Hematopoietic multipotent progenitor cell treated with erythropoietin and hydrocortisone succinate and interleukin-3 and kit ligand, for 4 days (in vitro differentiated cells): ENCODE measurements at places on chromosomes 4 and X.
A peak's percentile ranks its signal among the peaks of the same experiment; 100 is the strongest.

- DNase-seq: no peak
Observed at GRCh38 chrX:70168238-70169188, 8.8 kb upstream of the DGAT2L6 start.

DNA sequence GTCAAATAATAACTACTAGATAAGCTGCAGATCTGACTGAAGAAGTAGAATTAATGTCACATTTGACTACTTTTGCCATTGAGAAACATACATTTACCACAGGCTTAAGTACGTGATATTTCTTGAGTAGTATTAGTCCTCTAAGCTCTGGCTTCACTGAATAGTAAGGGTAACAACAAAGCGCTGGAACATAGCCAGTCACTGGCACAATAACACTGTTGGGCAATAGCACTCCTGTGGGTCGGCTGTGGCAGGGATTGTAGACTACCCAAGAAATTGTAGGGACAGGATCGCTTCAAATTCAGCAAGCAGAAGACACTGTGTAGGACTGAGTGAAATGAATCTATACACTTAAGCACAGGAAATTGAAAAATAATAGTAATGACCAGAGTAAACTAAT is 27.1 kb upstream of the IL15 start:
- peak; percentile 11 for DNase-seq

DNA sequence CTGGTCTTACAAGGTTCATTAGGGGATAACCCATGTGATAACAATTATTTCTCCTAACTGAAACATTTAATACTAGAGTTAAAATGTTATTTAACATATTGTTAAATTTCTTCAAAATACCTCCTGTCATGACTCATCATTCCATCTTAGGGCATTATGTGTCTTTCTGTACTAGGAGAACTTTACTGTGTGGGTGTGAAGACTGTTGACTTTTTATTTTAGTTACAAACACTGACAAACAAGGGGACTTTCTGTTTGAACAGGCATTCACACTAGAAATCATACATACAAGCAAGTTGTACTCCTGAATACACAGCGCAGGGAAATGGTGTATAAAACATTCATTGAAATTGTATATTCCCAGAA is 175.9 kb downstream of the FBXW7 start:
- DNase-seq: no peak

DNA sequence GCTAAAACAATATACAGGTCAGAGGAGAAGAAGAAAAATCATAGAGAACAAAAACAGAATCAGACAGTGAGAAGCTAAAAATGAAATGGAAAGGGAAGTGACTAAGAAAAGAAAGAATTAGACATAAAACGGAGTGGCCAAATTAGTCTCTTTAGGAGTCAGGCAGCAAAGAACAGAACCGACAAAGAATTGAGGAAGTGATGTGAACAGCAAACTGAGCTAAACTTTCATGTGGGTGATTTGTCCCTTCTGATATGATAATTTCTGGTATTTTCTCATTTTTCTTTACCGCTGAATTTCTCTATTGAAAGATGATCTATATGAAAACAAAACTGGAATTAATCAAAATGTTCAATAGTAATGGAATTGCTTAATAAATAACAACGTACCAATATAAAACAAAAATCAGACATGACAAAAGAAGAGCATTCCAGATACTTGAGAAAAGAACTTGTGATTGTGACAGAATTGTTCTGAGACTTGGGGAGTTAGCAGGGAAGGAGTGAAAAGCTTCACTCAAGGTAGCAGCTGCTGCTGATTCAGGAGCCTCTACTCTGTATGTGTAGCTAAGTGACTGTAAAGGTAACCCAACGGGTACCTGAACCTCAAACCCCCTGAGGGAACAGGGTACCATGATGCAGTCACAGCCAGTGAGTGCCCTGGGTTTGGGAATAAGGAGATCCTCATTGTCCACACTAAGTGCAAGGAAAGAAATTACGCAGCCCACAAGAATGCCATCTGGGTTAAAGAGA is 8.8 kb downstream of the TAPT1 start:
- peak; percentile 53 for DNase-seq

- DNase-seq: no peak
Observed at GRCh38 chr4:78480286-78480685, 71.3 kb upstream of the ANXA3 start.

GRCh38 chr4:54082168-54082567 is 17.8 kb upstream of the CHIC2 start:
- no peak for DNase-seq

- no peak for DNase-seq
Observed at GRCh38 chr4:545612-546011, 30.5 kb downstream of the TMEM271 start.

DNA sequence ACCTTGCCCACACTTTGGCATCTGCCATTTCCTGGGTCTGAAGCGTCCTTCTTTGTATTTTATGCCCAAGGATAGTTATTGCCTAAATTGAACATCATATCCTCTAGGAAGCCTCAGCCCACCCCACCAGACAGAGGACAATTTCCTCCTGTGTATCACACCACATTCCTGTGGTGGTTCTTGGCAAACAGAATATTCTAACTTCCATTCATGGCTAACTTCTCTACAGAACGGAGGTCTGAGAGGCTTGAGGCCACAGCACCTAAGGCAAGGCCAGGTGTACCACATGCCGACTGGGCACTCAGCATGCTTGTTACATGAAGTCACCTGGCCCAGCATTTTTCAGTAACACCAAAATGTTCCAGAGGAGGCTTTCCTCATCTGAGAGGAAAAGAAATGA is 42.4 kb downstream of the CD99L2 start:
- no peak for DNase-seq

DNA sequence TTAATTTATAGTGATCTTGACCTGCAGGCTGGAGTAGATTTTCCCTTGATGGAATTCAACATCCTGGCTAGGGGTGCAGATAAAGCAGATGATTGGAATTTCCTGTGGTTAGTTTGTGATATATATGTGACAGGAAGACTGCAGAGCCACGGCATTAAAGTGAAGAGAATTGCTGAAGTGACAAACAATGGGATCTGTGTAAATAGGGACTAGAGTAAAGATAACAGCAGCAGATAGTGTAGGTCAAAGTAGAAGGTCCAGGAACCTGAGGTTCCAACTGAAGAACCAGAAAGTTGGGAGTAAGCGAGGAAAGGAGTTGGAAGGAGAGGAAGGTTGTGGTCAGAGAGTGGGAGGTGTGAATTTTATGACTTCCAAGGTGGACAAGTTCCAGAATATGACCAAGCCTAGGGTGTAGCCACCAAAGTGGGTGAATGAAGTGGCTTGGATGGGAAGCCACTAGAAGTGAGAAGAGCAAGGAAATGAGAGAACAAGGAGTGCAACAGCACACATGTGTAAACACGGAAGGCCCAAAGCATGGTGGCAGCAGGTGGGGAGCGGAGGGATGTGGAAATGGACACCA is 325.0 kb downstream of the RAB28 start:
- no peak for DNase-seq

DNA sequence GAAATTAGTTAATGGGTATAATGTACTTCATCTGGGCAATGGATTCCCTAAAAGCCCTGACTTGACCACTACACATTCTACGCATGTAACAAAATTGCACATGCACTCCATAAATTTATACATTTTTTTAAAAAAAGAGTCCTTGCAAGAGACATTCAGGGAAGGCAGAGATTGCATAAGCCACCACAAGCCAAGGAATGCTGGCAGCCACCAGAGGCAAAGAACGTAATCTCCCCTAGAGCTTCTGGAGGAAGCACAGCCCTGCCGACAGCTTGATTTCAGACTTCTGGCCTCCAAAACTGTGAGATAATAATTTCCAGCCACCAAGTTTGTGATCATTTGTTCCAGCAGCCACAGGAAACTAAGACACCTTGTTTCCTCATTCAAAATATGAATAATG is 185.6 kb upstream of the GALNT7 start:
- DNase-seq: no peak

DNA sequence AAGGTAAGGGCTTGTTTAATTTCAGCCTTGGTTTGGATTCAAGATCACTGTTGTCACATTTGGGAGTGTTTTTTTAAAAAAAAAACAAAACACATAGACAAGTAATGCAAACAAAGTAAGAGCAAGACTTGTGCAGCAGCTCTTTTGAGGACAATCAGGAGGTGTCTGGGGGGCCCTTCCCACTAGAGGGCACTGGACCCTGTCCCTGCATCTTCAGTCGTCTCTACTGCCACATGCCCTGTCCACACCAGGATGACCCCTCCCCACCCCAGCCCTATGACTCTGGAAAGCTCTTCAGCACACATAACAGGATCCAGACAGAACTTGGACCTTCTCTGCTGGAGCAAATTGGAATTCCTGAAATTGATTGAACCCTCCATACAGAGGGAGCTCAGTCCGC is 71.0 kb downstream of the USP46 start:
- DNase-seq: peak; percentile 65

DNA sequence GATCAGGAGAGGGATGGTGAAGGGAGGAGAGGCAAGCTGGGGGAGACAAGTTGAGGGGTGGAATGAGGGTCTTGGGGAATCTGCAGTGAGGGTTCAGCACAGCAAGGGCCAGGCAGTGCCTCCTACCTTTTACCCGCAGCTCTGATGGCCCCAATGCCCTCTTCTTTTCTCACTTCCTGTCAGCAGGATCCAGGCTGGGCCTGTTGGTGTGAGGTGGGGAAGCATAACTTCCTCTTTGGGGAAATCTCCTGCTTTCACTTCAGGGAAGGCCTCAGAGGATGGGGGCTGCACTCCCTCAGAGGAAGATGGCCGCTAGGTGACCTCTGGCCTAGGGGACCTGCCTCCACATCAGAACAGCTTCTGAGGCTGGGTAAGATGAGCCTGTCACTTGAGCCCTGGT is 36.5 kb downstream of the EFNB1 start:
- DNase-seq: no peak

DNA sequence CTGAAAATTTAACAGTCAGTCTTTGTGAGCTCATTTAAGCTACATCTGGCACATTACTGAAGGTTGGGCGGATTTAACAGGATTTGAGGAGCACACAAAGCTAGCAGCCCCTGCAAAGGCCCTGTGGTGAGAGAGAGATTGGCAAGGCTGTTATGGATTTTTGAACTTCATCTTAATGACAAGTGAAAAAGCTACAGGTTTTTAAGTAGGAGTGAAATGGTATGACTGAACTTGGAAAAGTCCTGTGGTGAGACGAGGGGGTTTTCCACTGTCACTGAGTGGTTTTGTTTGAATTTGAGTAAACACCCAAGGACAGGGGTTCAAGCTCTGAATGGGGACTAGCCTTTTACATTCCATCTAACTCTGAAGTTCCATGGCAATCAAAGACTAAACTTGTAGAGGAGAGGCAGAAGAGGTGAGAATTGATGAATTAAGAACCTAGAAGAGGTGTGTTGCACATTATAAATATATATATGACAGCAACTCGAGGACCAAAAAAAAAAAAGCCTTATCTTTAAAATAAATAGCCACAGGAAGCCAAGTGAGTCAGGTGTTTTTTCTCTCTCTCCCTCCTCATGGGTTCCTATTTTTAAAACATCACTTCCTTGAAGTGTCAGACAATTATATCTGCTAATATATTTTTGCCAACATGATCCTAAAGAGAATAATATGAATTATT is 47.8 kb upstream of the CLNK start:
- DNase-seq: peak; percentile 19

DNA sequence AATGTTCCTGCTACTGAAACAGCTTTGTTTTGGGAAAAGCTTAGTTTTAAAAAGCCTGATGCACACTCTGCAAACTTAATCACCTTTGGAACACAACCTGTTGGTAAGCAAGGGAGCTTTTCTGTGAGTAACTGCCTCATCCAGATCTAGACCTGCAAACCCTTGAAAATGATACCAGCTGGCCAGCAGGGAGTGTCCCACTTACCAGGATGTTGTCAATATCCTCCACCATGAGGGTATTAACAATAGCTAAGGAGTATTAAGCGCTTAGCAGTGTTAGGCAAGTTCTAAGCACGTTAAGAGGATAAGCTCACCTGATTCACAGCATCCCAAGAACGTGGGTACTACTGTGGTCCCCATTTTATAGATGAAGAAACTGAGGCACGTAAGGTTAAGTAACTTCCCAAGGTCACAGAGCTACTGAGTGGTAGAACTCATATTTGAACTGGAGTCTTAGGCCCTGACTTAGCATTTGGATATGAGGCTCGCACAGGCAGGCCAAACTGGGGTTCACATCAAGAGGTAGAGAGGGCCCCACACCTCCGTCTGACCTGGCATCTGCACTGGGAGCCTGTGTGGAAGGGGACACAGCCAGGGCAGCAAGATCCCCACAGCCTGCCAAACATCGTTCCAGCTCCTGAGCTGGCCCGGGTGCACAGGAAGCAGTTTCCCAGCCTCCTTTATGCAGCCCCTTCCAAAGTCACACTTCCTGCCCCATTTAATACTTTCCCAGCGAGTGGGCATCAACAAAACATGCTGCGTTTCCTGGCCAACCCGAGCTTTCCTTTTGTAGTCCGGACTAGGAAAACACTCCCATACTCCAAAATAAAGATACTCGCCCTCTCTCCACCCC is 32.7 kb downstream of the IRF2 start:
- no peak for DNase-seq

DNA sequence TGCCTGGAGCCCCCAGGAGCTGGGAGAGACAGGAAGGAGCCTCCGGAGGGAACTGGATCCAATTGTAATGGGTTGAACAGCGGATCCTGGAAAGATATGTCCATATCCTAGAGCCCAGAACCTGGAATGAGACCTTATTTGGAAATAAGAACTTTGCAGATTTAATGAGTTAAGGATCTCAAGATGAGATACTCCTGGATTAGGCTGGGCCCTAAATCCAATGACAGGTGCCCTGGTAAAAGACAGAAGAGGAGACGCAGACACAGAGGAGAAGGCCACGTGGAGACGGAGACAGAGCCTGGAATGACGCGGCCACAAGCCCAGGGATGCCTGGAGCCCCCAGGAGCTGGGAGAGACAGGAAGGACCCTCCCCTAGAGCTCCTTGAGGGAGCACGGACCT is 34.1 kb downstream of the P2RY8 start:
- DNase-seq: no peak

- peak; percentile 14 for DNase-seq
Observed at GRCh38 chrX:21375708-21376009, 1.4 kb downstream of the CNKSR2 start.

- DNase-seq: no peak
Observed at GRCh38 chr4:10809905-10810304, 125.3 kb upstream of the CLNK start.

- peak; percentile 62 for DNase-seq
Observed at GRCh38 chr4:7937006-7937405, 2.7 kb downstream of the AFAP1 start.

GRCh38 chr4:56209767-56210166 is 177.5 kb downstream of the AASDH start:
- DNase-seq: no peak
